ENCODE measurements at places on chromosomes 2 and 18.

GRCh38 chr2:124027182-124027581, 2.1 kb downstream of the CNTNAP5 start:
- DNase-seq = peak; percentile 16

- DNase-seq = no peak
Observed at GRCh38 chr2:227366769-227367426, 12.2 kb downstream of the TM4SF20 start.

DNA sequence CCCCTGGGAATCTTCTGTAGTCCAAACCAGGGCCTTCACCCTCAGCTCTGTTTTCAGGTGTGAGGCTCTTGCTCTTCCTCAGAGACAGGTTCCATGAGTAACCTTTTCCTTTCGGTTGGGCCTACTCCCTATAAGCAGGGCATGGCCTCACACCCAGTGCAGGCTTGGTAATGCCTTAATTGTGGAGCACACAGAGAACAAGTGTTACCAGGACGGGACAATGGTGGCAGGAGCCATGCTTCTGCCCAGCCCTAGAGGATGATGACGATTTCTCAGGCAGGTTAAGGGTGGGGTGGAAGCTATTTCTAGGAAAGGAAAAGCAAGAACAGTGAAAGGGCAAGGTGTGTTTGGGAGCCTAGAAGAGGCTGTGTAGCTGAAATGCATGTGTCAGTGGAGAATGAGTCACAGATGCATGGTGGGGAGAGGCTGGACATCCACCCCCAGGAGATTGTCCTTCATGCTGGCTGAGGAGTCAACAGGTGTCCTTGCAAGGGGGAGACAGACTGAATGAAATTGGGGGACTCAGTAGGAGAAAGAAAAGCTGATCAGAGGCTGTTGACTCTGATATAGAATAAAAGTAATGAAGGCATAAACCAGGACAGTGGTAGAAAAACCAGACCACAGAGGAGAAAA, 22.0 kb upstream of the SERPINB12 start:
- DNase-seq = no peak

DNA sequence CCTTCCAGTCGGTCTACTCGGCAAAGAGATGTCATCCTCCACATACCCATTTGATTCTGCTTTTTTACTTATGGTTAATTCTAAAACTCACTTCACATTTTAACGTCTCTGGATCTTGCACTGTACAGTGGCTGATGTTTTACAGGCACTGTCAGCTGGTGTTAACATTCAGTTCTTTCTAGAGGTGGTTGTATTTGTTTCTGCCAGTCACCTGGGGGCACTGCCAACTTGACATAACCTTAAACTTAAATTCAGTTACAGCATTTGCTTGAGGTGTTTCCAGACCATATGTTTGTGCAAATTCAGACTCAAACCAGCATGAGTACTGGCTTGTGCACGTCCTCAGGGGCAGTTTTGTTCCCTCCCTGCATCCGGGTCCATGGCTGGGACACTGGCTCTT, 5.3 kb upstream of the TMEM185B start:
- DNase-seq = peak; percentile 80

DNA sequence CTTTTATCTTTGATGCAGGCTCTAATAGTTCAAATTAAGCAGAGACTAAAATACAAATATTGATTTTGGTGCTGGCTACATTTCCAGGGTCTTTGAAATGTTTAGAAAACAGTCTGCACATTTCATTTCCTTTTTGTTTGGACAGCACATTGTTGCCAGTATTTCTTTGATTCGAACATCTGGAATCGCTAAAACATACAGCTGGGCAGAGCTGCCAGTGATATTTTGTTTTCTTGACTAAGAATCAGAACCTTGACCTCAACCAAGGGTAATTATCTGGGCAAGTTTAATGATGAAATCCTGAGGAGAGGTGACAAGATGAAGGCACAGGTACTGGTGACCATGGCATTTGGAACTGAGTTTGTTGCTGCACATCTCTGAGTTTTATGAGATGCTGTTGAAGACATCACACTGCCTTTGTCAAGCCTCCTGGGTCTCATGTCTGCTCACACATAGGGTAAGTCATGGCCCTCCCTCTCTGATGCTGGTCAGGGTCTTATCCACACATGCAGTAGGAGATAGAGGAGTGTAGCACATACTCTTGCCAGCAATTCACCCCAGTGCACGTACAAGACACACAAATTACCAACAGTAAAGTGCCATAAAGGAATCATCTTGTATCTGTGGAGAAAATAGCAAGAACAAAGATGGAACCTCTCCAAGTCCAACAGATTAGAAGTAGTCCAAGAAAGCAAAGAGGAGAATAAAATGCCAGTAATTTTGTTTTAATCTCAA, 391.9 kb downstream of the RND3 start:
- no peak for DNase-seq

- DNase-seq = no peak
Observed at GRCh38 chr2:51031021-51031780, 731 bp downstream of the NRXN1 start.

GRCh38 chr2:16190446-16191270, 250.3 kb downstream of the MYCN start:
- DNase-seq = no peak

GRCh38 chr18:7017013-7017412, 100.6 kb downstream of the LAMA1 start:
- no peak for DNase-seq

- DNase-seq = peak; percentile 48
Observed at GRCh38 chr2:34815052-34815741, 1216.1 kb upstream of the FAM98A start.

GRCh38 chr2:26735097-26735496, 29.0 kb upstream of the SLC35F6 start:
- no peak for DNase-seq

DNA sequence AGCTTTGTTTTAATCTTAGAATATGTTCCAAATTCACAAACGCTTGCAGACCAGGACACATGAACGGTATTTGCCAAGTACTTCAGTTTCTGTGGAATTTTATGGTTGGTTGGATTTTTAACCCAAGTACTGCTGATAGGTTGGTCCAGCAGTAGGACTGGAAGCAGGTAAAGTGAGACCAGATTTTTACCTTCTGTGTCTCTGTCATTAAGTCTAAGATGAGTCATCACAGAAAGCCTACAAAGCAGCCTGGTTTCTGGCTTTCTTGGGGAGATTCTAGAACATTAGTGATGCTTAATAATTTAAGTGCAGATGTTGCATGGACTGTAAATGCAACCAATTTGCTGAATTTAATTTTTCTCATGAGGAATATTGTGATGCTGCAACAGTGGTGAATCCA, 100.5 kb downstream of the SCG2 start:
- DNase-seq = no peak

DNA sequence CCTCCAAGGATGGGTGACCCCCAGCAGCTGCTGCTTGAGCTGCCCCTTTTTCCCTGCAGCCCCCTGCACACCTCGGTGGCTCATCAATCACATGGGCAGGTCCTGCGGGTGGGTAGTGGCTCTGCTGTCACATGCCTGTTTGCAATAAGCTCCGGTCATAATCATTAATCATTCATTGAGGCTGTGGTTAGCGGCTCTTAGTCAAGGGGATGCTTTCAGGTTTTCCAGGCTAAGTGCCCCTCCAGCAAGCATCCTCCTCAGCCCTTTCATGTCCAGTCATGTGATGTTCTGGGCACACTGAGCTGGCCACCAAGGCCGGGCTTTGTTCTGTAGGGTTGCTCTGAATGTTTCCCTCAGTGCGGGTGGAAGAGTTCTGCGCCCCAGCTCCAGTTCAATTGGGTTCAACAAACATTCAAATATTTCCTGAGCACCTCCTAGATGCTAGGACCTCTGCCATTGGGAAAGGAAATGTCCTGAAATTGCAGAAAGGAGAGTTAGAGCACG, 96.4 kb upstream of the LDAH start:
- no peak for DNase-seq

DNA sequence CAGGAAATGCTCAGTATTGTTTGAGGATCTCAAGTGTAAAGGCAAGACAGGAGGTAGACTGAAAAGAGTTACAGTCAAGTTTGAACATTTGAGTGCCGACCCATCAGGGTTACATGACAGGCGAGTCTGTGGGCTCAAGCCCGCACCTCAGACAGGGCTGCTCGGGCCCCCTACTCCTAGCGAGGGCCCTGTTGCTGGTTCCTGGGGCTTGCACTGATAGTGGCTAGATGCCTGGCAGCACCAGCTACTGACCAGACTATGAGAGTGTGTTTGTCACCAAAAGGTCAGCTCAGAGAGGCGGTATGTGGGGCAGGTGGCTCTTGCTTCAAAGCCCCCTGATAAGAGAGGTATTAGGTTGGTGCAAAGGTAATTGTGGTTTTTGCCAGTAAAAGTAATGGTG, 35.6 kb upstream of the CYP27C1 start:
- no peak for DNase-seq

- DNase-seq = no peak
Observed at GRCh38 chr18:29979881-29980280, 1062.7 kb downstream of the DSC3 start.

DNA sequence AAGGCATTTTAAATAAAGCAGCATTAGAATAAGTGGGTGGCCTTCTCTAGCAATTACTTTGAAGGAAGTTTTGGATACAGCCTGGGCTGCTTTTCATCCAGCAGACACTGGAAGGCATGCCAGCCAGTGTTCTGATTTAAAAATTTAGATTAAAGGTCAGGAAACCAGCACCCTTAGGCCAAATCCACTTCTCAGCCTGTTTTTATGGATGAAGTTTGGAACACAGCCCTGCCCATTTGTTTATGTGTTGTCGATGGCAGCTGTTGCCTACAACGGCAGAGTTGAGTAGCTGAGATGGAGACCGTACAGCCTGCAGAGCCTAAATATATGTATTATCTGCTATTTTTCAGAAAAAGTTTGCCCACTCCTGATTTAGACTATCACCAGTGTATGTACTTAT, 313.6 kb upstream of the ACVR2A start:
- no peak for DNase-seq

DNA sequence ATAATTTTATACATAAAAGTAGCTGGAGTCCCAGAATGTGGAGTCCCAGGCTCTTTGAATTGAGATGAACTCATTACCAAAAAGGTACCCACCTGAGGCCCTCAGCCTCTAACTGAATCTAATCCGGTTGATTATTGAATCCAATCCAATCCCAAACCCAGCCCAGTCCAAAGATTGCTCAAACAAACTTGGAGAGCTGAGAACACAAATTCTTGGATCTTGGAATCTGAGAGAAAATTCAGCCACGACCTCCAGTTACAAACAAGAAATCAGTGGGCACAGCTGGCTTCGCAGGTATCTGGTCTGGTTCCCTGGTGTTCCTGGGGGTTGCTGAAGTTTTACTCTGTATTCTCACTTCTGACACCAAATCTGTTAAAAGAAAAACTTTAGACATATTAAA, 28.4 kb upstream of the RHOB start:
- no peak for DNase-seq

GRCh38 chr2:158189526-158189925, 87.8 kb downstream of the UPP2 start:
- no peak for DNase-seq

- DNase-seq = no peak
Observed at GRCh38 chr2:101464841-101465240, 10.1 kb downstream of the RFX8 start.

GRCh38 chr2:237967463-237967951, 693 bp downstream of the UBE2F start:
- DNase-seq = no peak

DNA sequence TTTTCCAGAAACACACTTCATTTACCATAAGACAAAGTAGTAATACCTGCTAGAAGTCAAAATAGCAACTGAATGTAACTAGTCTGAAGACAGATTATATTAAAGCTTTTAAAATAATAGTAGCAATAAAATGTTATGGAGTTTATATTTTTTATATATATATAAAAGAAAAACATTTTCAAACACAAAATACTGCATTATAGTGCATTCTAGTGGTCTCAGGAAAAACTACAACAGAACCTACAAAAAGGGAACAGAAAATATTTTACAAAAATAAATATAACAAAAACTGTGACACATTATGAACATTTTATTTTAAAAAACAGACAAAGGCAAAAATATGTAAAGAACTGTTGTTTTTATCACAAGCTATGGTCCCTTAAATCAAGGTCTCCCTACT, 48.0 kb downstream of the STRN start:
- no peak for DNase-seq

DNA sequence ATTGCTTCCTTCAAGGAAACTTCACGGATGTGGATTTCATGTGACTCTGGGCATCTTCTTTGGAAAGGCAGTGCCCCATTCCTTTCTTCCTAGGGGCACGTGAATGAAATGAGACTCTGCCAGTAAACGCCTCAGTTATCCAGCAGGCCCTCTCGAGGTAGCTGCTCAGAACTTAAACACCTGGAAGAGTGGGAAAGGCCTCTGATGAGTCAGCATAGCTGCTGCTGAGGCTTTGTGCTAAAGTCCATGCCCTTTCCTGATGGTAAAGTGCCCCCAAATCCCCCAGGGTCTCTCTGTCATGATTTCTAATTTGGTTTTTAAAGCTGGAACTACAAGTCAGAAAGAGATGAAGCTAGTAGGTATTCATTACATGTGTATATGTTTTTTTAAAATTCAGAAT, 3.8 kb downstream of the SLC1A4 start:
- no peak for DNase-seq

DNA sequence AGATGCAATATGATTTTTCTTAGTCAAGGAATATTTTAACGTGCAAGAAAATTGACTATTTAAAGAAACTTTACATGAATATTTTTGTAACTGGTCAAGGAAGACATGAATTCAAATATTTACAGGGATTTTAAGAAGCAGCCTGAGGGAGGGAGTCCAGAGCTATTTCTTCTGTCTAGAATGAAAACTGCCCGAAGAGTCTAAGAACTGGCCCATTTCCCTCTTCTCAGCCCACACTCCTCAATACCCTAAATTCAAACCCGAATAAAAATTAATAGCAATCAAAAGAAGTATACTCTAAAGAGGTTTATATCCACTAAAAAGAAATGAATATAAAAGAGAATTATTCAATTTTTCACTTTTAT, 6.5 kb upstream of the NDUFV2 start:
- no peak for DNase-seq

DNA sequence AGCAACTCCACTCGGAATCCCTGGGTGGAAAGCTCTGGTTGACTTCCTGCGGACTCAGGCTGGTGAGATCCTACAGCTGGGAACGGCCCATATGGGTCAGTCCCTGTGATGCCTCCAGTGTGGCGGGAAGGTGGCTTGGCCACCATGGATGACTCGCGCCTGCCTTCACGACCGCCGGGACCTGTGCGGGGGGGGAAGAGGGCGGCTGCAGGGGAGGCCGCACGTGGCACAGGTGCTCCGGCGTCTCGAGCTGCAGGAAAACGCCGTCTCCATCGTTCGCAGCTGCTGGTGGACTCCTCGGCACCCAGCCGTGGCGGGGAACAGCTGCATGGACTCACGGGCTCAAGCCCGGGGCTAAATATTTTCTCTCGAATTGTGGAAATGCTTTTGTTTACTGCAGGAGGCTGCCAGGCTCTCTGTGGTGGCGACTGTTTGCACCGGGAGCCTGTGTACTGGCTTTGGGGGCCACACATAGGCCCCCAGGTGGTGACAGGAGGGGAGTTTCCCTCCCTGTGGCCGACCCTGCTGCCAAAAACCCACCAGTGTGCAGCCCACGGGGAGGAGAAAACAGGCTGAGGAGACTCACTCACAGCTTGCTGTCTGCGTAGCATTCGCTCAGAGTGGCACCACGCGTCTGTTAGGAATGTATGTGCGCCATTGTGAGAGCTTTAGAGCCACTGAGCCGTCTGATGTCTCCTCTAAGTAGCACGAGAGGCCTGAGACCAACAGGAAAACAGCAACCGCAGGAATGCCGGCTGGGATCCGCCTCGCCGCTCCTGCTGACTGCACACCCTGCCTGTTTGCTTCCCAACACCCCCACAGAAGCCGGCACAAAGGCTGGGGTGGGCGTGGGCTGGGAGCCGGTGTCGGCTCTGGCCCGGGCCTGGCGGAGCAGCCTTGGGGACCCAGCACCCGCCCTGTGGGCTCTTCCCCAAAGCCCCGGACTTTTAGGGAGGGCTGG, 89.2 kb downstream of the NFATC1 start:
- DNase-seq = no peak

- DNase-seq = no peak
Observed at GRCh38 chr2:212814941-212815340, 276.3 kb upstream of the ERBB4 start.

Data from NCI-H526 treated with DMSO at 0.1 percent for 48 hours (cell line).